KBM-7 (cell line): ENCODE measurements at places on chromosomes 11 and 22.
A peak's percentile ranks its signal among the peaks of the same experiment; 100 is the strongest.

- no peak for DNase-seq
These were observed 2.5 kb upstream of the LRRC74B start for GRCh38 chr22:21042978-21043859.

GRCh38 chr11:32210556-32210955, 119.7 kb downstream of the RCN1 start:
- DNase-seq = no peak

GRCh38 chr22:30390974-30391691, 3.9 kb upstream of the RNF215 start:
- DNase-seq = peak; percentile 87

GRCh38 chr11:78788533-78788932, 213.9 kb upstream of the NARS2 start:
- DNase-seq = no peak

DNA sequence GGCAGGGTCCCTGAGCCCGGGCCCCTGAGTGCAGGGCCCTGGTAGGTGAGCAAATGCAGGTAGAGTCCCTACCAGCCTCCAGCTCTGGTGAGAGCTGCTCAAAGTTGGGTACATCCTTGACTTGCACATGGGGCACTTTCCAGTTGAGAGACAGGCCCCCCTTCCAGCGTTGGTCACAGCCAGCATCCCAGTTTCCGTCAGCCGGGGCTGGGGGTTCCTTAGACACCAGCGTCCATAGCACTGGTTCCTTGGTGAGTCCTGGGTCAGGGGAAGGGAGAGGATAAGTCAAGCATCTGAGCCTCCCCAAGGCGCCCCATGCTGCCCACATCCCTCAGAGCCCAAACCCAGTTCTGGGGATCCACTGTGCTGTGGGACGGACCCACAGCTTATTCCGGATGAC, 5.6 kb downstream of the PNPLA5 start:
- DNase-seq = no peak

DNA sequence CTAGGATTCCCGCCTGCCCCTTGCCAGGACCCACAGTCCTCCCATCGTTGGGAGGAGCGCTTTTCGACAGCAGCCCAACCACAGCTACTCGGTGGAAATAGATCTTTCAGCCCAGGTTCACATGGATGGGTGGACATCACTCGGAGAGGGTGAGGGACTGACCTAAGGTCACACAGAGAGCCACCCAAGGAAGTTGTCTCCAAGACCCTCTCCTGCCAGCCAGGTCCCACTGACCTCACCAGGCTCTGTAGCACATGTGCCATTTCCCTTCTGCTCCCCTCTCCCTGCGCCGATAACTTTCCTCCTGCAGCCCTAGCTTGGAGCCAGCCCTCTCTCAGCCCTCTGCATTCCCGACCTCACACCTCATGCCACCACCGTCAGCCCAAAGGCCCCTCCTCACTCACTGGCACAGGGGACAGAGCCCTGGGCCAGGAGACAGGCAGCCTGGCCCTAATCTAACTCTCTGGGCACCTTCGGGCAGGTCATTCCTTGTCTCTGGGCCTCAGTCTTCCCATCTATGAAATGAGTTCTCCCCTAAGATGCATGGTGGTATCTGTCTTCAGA, 4.7 kb downstream of the KCNJ4 start:
- DNase-seq = no peak

GRCh38 chr11:66218846-66219620, 49.4 kb upstream of the RAB1B start:
- DNase-seq = no peak
